ENCODE measurements at places on chromosomes 3 and 15.

DNA sequence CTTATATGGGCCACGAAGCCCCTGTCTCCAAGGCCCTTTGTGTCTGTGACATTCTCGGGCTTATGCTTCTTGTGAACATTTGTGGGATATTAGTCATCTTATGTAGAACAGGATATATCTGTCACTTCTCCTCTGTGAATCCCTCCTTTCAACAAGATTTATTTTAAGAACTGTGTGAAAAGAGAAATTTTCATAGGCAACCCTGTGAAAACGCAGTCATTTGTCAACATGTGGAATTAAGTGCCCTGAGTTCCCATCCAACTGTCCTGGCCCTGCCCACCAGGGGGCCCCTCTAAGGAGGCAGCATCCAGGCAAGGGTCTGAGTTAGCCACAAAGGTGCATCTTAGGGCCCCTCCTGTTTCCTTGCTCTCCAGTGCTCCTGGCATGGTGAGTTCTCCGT lies 76.8 kb upstream of the CHRNA7 start:
- no peak for DNase-seq

GRCh38 chr3:118262800-118263402 lies 771.7 kb downstream of the IGSF11 start:
- no peak for DNase-seq

- no peak for DNase-seq
Observed at GRCh38 chr15:69141286-69141701, 19.1 kb upstream of the GLCE start.

- DNase-seq, result no peak
Observed at GRCh38 chr15:33027306-33028035, 167.0 kb downstream of the FMN1 start.

GRCh38 chr3:13718436-13718835 lies 161.4 kb downstream of the WNT7A start:
- no peak for DNase-seq

GRCh38 chr3:175464362-175464761 lies 605.2 kb downstream of the NAALADL2 start:
- DNase-seq, result no peak

DNA sequence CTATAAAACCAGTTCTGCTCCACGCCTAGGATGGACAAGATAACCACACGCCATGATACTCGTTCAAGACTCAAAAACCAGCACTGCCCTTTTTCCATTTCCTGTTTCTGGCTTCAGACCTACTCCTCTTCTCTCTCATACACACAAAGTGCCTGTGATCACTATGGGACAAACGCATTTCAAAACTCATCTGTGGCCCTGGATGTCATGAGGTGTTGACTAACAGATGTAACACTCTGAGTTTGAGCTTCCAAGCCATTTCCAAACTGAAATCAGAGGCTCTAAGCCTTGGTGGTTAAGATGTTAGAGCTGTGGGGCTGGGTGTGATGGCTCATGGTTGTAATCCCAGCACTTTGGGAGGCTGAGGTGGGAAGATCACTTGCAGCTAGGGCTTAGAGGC lies 55.7 kb upstream of the LMOD3 start:
- DNase-seq, result no peak

DNA sequence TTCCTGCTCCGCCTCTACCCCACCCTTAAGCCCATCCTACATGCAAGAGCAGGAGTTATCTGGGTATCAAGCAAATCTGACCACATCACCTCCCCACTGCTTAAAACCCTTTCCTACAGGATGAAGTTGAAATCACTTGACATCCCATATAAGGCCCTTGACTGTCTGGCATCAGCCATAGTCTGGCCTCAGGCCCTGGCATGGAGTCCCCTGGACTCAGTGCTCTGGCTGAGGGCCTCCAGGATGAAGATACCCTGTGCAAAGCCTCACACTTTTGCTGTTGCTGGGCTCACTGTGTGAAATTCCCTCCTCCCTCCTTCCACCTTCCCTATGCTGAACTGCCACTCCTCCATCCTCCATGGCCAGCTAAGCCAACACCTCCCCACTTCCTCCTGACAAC lies 65.2 kb upstream of the GLCE start:
- DNase-seq, result no peak

DNA sequence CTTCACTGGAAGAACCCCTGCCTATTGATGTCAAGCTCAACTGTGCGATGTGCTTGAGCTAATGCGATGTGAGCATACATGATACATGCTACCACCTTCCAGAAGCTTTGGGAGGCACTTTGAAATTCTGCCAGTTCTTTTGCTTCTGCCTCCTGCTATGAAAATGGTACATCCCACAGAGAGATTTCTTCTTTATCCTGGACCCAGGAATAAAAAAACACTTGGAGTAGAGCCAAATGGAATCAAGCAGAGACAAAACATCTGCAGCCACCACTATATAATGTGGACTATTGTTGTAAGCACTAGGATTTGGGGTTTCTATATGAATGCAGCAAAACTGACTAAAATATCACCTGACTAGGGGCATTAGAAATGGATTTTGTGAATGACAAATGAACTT lies 119.9 kb upstream of the GAP43 start:
- DNase-seq, result no peak

GRCh38 chr15:60697750-60698149 lies 218.8 kb upstream of the ICE2 start:
- DNase-seq, result no peak

GRCh38 chr15:65769482-65769881 lies 22.6 kb downstream of the DENND4A start:
- DNase-seq, result no peak

DNA sequence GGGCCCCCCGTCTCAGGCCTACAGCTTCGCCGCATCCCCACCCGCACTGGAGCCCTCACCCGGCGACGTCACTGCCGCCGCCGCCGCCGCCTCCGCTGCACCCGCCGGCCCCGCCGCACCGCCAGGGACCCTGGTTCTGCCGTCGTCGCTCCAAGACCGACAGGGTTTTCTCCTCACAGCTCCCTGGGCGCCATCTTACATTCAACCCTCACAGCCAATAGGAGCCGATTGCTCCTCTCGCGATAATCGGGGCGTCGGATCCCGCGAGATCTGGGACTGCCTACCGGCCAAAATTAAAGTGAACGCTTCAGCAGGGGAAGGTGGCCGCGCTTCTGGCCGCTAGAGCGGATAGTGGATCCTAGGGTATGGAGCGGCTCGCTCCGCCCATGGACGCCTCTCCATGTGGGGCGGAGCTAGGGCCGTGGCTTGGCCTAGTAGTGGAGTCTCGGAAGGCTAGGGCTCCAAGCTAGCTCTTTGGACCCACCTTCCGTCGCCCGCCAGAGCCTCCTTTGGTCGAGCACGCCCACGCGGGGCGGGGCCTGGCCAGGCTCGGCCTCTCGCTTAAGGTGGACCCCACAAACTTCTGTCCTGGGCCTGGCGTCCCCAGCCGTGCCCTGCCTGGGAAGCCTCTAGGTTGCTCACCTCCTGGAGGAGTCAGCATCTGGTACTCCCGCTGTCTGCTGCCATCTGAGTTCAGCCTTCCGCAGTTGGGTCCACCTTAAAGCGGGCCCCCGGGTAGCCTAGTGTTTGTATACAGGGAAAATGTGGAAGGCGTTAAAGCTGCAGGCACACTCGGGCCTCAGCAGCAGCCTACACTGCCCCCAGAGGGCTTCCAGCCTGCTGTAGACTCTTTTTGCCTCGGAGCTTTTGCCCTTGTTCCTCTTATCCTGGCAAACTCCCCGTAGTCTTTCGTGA lies at the start of gene QRICH1:
TSS of gene QRICH1 (minus strand) at position 219 of the 915 bp plus-strand sequence. CDS start 17,054 bp downstream, outside the sequence.
- DNase-seq, result peak; percentile 92

DNA sequence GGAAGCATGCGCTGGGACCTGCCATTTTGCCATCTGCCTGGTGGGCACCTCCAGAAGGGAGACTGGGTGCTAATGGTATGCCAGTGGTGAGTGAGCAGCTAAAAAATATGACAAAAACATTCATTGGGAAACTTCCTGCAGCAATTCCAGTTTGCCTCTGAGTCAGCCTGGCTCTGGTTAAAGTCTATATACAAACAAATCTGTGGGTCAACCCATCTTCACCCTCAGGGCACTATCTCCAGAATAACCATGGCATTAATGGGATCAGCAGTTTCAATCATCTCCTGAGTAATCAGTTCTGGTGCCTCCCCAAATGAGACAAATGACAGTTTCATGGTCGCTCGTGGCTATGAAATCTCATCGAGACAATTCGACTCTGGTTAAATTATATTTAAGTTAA lies 21.5 kb downstream of the FRMD4B start:
- DNase-seq, result no peak

DNA sequence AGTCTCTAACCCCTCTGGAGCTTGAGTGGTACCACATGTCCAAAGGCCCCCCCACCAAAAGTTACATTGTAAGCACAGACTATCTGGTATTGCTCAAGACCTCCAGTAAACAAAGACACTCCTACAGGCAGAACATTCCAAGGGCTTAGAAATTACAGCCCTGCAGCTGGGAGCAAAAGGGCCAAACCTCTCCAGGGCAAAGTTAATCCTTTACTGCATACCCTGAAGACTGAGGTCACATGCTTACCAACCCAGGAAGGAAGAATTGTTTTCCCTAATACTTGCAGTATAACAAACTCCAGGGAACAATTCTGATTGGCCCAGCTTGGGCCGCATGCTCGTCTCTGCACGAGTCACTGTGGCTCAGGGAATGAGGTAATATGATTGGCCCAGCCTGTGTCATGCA lies 266.1 kb upstream of the NR2F2 start:
- no peak for DNase-seq

DNA sequence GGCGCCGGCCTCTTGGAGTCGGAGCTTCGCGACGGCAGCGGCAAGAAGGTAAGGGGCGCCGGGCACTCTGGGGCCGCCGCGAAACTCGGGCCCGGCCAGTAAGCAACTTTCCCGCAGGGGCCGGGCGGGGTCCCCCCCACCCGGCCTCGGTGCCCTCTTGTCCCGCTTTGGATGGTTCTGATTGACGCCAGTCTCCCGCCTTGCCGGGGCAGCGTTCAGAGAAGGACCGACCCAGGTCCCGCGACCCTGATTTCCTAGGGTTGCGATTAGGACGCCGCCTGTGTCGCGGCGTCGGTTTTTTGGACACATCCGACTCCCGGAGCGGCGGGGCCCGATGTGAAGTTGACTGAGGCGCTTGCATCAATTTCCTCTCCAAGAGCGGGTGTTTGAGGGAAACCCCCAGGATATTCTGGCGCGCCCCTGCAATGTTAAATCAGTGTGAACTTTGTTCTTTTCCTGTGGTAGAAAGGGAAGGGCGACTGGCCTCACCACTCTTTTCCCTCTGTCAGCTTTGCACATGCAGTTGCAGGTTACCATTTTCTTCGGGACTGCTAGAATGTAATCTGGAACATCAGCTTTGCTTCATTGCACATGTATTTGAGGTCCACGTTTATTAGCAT lies 755 bp downstream of the PDE8A start:
- no peak for DNase-seq

DNA sequence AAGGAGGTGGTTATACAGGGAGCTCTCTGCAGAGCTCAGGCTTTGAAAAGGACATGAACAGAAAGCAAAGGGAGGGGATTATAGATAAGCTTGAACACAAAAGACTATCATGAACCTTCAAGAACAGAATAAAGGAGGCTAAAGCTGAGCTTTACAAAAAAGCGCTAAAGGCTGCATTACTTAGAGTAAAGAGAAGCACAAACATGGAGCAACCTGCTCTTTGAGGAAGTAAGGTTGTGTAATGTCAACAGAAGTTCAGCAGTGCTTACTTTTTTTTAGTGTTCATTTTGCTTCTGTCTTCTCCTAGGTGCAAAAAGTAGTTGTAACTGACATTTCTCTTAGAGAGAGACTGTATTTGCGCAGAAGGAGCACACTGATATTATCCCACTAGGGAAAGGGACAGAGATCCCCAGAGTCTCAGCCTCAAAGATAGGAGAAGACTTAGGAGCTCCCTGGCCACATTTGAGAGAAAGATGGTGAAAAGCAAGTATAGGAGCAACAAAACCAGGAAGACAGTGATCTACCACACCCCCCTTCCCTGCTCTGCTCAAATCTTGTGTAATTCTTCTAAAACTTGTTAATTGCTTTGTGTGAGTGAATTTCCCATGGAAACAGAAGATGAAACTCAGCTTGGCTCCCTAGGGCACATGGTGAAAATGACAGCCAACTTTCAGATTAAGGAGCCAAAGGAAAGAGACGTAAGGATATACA lies 54.7 kb downstream of the QTRT2 start:
- no peak for DNase-seq

DNA sequence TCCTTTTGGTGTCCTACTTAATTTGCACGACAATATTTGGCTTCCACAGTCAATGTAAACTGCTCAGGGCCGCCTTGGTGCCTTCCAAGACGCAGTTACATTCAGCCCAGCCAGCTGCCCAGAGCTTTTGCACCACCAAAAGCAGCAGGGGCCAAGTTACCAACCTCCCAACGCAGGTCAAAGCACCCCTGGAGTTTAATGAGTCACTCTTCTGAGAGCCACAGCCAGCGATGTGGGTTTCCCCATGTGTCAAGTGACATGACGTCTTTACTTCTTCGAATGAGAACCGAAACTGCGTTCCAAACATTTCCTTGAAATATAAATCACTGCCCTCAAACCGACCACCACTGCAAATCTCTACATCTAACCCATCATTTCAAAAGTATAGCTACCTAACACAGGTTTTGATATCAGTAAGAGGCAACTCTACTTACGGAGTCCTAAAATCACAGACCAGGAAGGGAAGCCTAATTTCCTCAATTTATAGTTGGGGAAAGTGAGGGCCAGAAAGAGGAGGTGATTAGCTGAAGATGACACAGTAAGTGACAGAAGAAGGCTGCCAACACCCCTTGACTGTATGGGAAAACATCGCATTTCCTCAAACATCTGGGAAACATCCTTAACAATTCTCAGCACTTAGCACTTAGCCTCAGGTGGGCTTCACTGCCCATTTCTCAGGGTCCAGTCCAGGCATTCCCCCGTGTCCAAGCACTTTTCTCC lies 24.5 kb downstream of the MB21D2 start:
- DNase-seq, result no peak

DNA sequence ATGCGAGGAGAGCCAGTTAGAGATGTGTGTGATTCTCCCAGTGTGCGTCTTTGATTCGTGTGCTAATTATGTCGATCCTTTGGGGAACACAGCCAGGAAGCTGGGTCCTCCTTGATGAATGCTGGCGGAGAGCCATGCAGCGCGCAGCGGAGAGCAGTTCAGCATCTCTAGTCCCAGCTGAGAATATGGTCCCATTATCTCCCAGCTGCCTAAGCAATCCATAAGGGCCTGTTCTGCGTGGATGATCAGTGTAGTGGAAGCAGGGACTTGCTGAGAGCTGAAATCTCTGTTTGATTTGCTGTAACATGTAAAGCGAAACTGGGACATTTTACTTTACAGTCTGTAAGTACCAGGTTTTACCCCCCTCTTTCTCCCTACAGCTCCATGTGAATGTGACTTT lies 412.7 kb downstream of the CNTN4 start:
- DNase-seq, result peak; percentile 31

GRCh38 chr3:136437043-136437442 lies 186.9 kb downstream of the PCCB start:
- DNase-seq, result no peak

DNA sequence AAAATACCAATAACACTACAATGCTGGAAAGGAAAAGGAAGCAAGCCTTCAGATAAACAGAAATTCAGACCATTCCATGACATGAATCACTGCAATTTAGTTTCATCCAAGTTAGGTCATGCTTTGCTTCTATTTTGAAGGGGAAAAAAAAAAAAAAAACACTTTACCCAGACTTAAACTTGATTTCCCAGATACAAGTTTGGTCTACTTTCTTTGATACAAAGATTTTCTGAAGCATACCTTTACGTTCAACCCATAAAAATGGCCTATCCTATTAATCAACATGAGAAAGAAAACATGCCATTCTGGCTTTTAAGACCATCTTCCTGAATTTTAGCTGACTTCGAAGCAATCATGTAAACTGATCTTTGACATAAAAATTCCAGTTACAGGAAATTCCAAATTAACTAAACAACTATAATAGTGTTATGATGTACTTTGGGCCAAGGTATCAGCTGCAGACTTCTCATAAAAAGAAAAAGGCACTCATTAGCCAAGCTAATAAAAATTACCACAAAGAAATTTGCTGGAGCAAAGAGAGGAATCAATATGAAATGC lies 12.6 kb downstream of the OSBPL10 start:
- DNase-seq, result no peak

Measured in NCI-H1930 (cell line).